ENCODE measurements at places on chromosomes 11 and 22. TPM values are rescaled to one million over a fixed set of nuclear protein-coding genes. Genes with fewer than 3 reads are reported as not detected.

Gene GGTLC3
- total RNA-seq, result not detected

- H3K27me3 ChIP-seq, result no peaks in the 10 kb centered on the region
- DNase-seq, result no peak
- H3K36me3 ChIP-seq, result no peaks in the 10 kb centered on the region
Measured at GRCh38 chr11:133339495-133340140, 192.7 kb downstream of the OPCML start.

DNA sequence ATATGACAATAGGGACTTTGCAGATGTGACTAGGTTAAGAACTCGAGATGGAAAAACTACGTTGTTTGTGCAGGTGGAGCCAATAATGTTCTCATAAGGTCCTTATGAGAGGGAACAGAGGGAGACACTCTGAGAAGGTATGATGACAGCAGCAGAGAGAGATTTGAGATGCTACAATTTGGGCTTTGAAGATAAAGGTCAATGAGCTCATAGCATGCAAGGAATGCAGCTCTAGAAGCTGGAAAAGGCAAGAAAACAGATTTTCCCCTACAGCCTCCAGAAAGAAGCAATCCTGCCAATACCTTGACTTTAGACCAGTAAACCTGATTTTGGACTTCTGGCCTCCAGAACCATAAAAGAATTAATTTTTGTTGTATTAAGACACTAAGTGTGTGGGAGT, 21.1 kb downstream of the FAM76B start:
- H3K36me3 ChIP-seq, result no peaks in the 10 kb centered on the region
- H3K27ac ChIP-seq, result no peak overlapping the region
- DNase-seq, result no peak
- peaks cover 7% of the 10 kb centered on the region for H3K4me1 ChIP-seq
- no peak overlapping the region for H3K4me3 ChIP-seq

GRCh38 chr11:111359223-111360149, 19.6 kb downstream of the POU2AF1 start:
- H3K27ac ChIP-seq, result no peak overlapping the region
- H3K4me3 ChIP-seq, result no peak overlapping the region
- H3K36me3 ChIP-seq, result no peaks in the 10 kb centered on the region
- no peak for DNase-seq
- peaks cover 73% of the 10 kb centered on the region for H3K4me1 ChIP-seq
- no peaks in the 10 kb centered on the region for H3K27me3 ChIP-seq

GRCh38 chr22:40006641-40007040, 11.9 kb downstream of the FAM83F start:
- no peak for DNase-seq
- H3K36me3 ChIP-seq, result no peaks in the 10 kb centered on the region
- H3K27me3 ChIP-seq, result no peaks in the 10 kb centered on the region

GRCh38 chr11:10847960-10848860, 9.6 kb downstream of the ZBED5 start:
- H3K4me3 ChIP-seq, result no peak overlapping the region
- H3K27me3 ChIP-seq, result no peaks in the 10 kb centered on the region
- H3K27ac ChIP-seq, result no peak overlapping the region
- no peaks in the 10 kb centered on the region for H3K36me3 ChIP-seq
- no peak for DNase-seq
- H3K4me1 ChIP-seq, result peaks cover 8% of the 10 kb centered on the region

Data from Caco-2 (cell line).